Ureter (tissue), 1 donor: ENCODE measurements at places on chromosomes 2 and 18. TPM values are rescaled to one million over a fixed set of nuclear protein-coding genes. Genes with fewer than 3 reads are reported as not detected.

- no peak for DNase-seq
These were observed 304.0 kb upstream of the REG3G start for GRCh38 chr2:78721355-78722033.

POMC gene
- 0.68 TPM for total RNA-seq

- no peak for DNase-seq
These were observed 97.2 kb downstream of the RAB3GAP1 start for GRCh38 chr2:135149251-135149650.

- DNase-seq, result no peak
These were observed 245.0 kb upstream of the MGAT5 start for GRCh38 chr2:134008837-134009236.

DNA sequence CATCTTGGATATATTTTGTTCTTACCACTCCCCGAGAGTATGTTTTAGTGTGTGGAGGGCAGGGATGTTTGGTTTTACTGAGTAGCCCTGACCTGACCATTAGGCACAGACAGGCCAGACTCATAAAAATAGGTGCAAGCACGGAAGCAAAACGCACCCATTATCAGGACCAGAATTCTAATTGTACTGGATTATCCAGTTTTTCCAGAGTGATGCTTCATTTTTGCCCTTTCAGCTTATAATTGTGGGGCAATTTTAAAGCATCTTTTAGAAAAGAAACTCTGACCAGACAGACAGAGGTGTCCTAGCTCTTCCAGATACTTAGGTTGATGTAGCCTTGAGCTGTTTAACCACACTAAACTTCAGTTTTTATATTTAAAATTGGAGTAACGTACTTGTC, 4.4 kb downstream of the NCOA1 start:
- DNase-seq, result no peak

- DNase-seq, result no peak
These were observed 464.7 kb downstream of the TXNL1 start for GRCh38 chr18:56173542-56174220.

FKBP1B gene
- total RNA-seq, result 4.1 TPM

IL36B gene
- total RNA-seq, result not detected

MYO5B gene
- 46.2 TPM for total RNA-seq

DNA sequence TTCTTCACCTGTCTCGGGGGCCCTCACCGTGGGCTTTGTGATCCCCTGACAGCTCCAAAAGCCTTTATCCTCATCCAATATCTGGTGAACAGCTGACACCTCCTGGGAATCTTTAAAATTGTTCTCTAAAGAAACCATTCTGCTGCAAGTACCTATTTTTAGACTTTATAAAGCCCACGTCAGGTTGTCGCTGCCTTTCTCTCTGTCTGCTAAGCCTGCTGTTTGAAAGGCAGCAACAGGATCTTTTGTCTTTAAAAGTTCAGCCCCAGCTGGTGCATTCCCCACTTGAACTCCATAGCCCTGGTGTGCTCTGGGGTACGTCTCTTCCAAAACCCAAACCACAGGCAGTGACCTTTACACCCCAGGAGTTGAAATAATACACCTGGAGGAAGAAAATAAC, 145.0 kb downstream of the NEDD4L start:
- DNase-seq, result no peak

GRCh38 chr2:170525566-170525900, 189.6 kb upstream of the SP5 start:
- peak; percentile 77 for DNase-seq

PLGLB1 gene
- 1.7 TPM for total RNA-seq

DNA sequence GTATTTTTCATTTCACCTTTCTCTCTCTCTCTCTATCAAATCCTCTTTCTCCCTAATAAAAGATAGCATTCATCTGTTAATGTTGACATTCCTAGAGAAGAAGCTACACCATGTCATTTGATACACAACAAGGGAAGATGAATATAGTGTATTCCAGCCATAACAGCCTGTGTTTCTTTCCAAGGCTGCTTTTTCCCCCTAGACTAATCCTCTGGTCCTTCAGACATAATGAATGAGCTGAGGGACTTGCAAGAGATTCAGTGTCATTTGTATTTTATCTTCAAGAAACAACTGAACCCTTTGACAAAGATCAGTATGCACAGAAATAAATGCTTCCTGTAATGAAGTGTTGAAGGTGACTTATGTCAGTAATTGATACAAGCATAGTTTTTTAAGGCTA, 284.0 kb upstream of the NXPH2 start:
- no peak for DNase-seq

GRCh38 chr2:10906926-10907625, 4.7 kb upstream of the KCNF1 start:
- no peak for DNase-seq

MPP4 gene
- total RNA-seq, result not detected

DNA sequence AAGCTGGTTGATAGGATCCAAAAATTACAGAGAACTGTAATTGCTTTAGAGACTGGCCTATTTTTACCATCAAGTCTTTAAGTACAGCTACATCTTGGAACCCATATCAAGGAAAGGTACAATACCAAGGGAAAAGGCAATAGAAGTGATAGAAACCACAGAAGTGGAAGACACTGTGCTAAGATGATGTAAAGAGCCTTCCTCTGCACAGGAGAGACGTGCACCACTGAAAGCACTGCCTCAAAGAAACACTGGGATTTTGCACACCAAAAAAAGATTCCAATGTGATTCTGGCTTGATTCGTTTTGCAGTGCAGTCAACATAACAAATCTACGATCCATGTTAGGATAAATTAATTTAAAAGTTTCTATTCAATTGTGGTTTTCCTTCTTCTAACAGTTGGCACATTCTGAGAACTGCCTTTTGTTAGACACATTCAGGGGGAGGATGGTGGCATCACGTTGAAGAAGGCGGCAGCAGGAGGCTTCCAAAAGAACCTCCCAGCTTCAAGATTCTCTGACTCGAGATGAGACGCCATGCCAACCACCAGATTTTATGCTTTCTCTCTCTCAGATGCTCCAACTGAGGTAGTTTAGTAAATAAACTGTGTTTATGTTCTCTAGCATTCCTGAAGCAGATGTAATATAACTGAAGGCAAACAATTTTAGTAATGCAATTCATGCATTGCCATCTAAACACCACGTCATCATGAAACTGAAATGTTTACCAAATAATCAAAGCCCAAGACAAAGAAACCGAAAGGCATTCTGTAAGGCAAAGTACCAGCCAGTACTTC, 102.9 kb downstream of the BCL2 start:
- no peak for DNase-seq

DYSF gene
- total RNA-seq, result 15.2 TPM

GRCh38 chr2:166135849-166136258, 8.0 kb upstream of the SCN1A start:
- no peak for DNase-seq

GRCh38 chr18:64203295-64203694, 54.4 kb upstream of the LINC00305 start:
- no peak for DNase-seq

DNA sequence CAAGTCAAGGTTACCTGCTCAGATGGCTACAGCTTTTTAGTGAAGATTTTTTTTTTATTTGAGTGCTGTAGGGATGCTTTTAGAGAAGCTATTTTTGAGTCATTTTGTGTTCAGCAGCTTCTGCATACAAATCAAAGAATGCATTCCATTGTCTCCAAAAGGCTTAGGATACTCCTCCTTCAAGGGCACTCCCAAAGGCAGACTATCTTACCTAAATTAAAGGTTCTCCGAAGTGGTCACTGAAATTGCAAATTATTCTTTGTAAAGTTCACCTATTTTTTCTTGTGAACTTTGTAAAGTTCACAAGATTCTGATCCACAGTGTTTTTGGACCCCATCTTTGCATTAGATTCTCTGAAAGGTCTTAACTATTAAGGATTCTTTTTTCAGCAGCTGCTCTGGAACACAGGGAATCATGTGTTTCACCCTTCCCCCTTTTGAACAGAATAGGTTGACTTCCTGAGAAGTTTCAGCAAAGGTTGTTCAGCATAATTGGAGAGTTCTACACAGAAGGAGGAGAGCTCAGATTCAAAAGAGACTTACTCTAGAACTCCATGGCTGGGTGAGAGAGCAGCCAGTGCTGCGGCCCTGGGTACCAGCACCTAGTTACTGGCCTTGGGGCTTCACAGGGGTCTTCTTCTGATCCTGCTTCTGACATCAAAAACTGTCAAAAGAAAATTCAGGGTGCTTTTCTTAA, 14.5 kb downstream of the CLIP4 start:
- DNase-seq, result no peak

DNA sequence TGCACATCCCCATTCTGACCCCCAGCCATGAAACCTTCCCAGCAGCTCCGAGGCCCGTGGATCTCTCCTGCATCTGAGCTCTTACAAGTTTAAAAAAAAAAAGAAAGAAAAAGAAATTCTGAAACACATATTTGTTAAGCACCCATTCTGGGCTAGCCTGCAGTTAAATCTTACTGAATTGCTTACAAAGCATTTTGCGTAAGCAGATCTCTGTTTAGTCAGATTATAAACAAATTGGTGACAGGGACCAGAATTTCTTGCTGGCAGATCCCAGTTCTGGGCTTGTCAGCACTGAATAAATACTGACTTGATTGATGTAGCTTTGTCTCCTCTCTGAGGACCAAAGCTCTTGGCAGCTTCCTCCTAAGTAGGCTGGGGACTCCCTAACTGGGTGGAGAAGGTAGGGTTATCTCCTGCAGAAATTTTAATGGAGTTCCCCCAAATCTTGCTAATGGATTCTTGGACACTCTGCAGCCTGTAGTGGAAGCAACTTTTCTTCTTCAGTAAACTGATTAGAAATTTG, 160.9 kb downstream of the MIB1 start:
- DNase-seq, result no peak

GRCh38 chr2:46337208-46337994, 40.2 kb downstream of the EPAS1 start:
- DNase-seq, result no peak

DNA sequence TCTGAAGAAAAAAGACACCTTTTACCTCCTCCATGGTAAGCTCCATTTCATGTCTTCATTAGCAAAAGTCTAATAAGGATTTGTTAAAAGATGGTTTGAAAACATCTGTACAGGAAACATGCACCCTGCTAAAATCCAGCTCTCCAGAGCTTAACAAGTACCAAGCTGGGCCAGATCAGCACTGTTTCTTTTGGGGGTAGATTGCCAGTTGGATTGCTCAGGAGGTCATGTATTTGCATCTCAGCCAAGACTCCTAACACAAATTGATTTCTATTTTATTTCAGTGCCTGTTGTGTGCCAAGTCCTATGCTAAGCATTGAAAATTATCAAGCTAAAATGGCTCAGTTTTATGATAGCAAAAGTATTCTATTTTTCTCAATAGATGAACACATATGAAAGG, 3.4 kb upstream of the TMEM182 start:
- DNase-seq, result no peak

DNA sequence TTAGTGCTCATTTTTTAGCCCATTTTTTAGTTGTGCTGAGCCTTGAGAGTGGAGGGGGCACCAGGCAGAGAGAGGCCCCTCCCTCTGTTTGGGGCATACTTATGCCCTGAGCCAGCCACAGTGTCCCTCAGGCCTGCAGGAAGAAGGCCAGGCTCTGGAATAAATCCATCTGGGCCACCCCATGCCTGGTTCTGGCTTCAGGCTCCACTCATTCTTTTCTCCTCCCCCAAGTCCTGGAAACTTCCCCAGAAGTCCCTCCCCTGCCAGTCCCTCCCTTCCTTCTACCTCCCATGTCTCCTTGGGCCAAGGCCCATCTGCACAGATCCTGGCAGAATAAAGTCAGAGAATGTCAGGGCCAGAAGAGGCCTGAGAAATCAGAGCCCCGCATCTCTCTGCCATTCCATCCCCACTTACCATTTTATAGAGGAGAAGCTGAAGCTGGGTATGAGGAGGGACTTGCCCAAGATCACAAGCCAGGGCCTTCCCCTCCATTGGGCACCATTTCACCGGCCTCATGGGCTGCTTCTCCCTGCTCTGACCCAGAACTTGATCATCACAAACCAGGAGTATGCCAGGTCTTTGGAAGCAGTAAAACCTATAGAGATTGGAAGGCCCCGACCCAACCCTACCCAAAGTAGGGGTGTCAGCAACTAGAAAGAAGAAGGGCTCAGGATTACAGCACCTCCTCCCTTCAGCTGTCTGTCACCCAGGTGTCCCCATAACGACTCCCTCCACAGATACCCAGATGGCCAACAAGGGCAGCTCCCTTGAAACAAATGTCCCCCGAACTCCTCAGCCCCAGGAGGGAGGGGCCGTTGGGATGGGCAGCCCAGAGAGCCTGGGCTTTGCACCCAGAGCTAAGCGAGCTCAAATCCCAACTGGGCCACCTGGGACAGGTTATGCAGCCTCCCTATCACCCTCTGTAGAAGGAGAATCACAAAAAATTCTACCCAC, 108.4 kb downstream of the POLR1A start:
- peak; percentile 73 for DNase-seq

GRCh38 chr2:133194362-133194655, 374.0 kb downstream of the NCKAP5 start:
- no peak for DNase-seq
